ENCODE measurements at places on chromosomes 3 and 15.

GRCh38 chr15:44300572-44300971 is 12.1 kb downstream of the GOLM2 start:
- DNase-seq: no peak

DNA sequence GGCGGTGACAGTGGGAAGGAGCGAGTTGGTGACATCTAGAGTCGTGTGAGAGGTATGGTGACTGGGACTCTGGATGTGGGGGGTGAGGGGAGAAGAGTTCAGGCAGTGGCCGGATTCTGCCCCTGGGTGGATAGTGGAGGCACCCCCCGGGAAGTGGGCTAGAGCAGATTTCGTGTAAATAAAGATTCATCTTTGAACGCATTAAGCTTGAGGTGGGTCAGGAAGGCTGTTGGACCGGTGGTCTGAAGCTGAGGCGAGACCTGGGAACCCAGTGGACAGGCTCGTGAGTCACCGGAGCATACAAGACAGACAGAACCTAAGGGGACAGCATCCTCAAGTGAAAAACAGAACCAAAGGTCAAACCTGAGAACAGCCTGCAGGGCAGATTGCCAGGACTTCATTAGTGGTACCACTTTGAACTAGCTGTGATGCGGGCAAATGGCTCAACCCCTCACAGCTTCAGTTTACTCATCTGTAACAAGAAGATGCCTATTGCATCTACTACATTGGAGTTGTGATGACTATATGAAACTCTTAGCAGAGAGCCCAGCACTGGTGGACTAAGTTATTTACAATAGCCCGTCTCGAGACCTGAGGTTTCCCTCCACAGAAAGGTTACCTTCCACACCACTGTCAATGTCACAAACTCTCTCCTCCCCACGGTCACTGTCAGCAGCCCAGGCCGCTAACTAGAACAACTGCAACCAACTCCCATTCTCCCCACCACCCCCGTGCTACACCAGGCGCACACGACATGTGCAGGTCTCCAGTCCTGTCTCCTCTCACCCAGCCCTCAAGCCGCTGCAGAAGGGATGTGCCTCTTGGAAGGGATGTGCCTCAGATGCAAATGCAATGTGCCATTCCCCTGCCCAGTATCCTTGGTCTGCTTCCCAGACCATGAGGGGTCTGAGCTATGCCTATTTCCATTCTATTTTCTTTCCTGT is 901 bp upstream of the CLN6 start:
- no peak for DNase-seq

DNA sequence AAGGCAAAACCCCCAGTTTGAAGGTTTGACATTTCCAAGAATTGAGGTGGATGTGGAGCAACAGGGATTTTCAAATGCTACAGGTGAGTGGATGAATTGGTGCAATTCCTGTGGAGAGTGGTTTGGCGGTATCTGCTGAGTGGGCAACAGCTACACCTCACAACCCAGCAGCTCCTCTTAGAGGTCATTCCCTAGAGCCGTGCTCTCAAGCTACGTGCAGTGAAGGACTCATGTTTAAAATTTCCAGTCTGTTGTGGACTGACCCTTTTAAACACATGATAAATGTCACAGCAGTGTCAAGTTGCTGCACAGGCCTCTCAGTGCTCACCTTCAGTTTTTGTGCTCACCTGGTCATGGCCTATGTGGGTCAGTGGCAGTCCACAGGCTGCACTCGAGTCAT is 9.5 kb downstream of the C3orf20 start:
- no peak for DNase-seq

- DNase-seq: no peak
Observed at GRCh38 chr15:90225504-90226234, 8.1 kb downstream of the CIB1 start.

- DNase-seq: peak; percentile 7
Observed at GRCh38 chr3:167740961-167741587, 5.6 kb downstream of the SERPINI1 start.

- no peak for DNase-seq
Observed at GRCh38 chr3:49900491-49901153, 3.1 kb downstream of the MST1R start.

DNA sequence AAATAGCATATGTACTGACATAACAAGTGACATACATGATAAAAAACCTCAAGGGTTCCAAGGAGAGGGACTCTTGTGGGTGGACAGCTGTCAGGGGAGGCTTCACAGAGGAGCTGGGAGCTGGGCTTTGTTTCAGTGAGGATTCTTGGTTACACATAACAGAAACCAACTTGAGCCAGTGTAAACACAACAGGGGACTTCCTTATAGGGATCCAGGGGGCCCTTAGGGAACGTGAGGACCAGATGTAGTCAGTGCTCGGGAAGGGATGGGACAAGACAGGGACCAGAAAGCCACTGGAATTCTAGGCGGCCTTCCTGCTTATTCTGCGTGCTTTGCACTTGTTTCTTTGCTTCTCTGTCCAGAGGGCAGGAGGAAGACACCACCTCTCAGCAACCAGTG is 34.9 kb downstream of the SNAPC5 start:
- DNase-seq: no peak
